ENCODE measurements at places on chromosomes 1 and 21.

DNA sequence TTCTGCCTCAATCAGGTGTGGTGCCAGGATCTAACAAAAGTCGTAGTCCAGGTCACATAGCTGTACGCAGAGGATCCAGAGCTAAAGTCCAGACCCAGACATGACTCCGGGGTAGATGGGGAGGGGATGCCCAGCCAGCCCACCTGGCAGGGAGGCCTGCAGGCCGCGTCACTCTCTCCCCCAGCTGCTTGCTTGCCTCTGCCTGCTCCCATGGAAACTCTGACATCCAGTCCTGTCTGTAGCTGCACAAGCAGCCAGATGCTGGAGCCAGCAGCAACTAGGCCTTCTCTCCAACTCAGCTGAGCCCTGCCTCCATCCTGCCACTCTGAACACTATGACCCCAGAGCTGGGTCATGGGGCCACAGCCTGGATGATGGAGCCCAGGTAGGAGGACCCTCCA lies 8.1 kb downstream of the COL8A2 start:
- DNase-seq, result no peak

GRCh38 chr1:202365092-202365815 lies 16.8 kb downstream of the PPP1R12B start:
- no peak for DNase-seq

GRCh38 chr1:223466151-223466550 lies 72.9 kb downstream of the CCDC185 start:
- no peak for DNase-seq

GRCh38 chr1:212698467-212699103 lies 1.1 kb downstream of the BATF3 start:
- no peak for DNase-seq

DNA sequence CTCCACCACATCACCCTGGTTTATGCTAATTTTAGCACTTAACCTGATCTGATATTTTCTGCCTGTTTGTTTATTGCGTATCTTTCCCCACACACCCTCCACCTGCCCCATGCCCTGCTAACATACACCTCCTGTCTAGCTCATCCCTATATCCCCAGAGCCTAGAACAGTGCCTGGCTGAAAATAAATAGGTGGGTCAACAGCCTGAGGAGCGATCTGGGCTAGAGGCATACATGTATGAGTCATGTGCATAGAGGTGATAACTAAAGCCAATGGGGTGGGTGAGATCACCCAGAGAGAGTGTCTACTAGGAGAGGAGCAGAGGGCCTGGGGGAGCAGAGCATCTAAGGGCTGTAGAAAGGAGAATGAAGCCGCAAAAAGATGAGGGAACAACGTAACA lies 2.7 kb downstream of the HTR1D start:
- no peak for DNase-seq
